ENCODE measurements at places on chromosomes 4 and X.

DNA sequence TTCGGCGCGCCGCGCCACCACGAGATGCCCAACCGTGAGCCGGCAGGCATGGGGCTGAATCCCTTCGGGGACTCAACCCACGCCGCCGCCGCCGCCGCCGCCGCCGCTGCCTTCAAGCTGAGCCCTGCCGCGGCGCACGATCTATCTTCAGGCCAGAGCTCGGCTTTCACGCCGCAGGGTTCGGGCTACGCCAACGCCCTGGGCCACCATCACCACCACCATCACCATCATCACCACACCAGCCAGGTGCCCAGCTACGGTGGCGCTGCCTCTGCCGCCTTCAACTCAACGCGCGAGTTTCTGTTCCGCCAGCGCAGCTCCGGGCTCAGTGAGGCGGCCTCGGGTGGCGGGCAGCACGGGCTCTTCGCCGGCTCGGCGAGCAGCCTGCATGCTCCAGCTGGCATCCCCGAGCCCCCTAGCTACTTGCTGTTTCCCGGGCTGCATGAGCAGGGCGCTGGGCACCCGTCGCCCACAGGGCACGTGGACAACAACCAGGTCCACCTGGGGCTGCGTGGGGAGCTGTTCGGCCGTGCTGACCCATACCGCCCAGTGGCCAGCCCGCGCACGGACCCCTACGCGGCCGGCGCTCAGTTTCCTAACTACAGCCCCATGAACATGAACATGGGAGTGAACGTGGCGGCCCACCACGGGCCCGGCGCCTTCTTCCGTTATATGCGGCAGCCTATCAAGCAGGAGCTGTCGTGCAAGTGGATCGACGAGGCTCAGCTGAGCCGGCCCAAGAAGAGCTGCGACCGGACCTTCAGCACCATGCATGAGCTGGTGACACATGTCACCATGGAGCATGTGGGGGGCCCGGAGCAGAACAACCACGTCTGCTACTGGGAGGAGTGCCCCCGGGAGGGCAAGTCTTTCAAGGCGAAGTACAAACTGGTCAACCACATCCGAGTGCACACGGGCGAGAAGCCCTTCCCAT, 1.1 kb downstream of the ZIC3 start:
- no peak for DNase-seq

DNA sequence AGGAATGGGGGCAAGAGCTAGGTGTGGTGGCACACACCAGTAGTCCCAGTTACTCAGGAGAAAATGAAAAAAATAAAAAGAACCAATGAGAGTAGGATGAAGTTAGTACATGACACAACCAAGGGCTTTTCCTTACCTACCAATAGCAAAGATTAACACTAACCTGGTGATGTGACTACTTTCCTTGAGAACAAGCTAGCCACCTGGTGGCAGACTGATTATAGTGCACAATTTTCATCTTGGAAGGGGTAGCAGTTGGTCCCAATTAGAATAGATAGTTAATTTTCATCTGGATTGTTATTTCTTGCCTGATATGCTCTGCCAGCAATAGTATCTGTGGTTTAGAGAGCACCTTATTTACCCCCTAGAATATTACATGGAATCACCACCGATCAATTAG, 1216.8 kb upstream of the PABPC4L start:
- no peak for DNase-seq

GRCh38 chr4:8595237-8596087, 2.9 kb downstream of the CPZ start:
- no peak for DNase-seq

- DNase-seq: no peak
These were observed 4.9 kb upstream of the SLC4A4 start for GRCh38 chr4:71333960-71334359.

DNA sequence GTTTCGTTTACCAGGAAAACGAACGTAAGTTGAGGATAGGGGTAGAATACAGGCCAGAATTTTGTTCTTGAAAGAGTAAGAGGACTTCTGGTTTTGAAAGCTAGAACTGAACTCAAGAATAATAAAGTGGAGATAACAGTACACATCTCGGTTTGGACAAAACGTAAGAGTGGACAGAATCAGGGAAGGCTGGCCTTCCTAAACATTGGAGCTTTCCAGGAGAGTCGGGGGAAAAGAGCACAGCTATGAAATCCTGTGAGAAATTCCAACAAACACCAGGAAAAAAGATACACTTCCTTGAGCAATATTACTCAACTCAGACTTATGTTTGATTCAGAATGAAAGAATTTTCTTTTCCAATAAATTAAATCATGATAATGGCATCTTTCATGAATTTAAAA, 1.2 kb downstream of the CTSO start:
- no peak for DNase-seq

GRCh38 chr4:177574446-177574845, 132.2 kb upstream of the AGA start:
- no peak for DNase-seq

DNA sequence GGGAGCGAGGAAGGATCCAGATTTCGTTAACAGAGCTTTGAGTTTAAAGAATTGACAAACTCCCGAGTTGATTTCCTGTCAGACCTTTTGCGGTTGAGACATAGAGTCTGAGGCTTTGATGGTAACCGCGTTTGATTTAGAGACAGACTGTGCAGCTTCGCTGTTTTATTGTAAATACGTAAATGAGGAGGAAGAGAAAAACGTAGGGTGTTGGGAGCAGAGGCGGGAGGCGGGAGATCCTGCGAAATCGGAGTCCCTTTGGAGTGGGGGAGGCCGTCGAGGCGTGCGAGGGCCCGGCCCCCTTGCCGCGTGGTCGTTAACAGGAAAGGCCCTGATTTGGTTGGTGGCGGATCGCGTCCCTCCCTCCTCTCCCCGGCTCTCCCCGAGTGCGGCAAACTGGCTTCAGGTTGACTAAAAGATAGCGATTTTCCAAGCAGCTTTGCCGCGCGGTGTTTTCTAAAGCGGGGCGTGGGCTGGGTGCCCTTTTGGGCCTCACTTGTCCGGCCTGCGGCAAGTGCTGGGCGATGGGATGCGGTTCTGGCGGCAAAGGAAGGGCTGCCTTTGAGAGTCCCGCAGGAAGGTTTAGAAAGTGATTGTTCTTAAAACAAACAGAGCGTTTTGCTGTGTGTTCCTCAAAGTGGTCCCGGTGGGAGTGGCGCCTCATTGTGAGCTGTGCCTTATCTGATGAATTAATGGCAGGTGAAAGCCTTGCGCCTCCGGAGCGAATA, 857 bp downstream of the SCML1 start:
- DNase-seq: peak; percentile 53

DNA sequence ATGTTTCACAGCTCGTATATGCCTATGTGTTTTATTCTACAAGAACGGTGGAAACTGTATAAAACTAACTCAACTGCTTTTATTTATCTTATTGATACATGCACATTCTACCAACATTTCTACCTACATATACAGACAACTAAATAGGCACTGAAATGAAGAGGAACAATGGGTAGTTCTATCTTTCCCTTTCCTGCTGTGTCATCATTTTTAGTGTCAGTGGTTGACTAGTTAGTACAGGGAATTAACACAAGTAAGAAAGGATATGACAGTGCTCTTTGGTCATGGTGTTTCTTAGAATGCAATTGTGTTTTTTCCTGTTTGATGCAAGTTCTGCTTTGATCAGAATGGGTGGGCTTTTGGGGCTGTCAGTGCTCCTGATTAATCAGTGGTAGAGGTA, 293.8 kb upstream of the CTSO start:
- DNase-seq: no peak

Measured in stimulated activated CD4-positive, alpha-beta T cell treated with anti-CD3 and anti-CD28 coated beads, Interleukin-15, amount 100 ng/mL, for 24 hours (primary cell).